ENCODE measurements at places on chromosomes 4 and X.
A peak's percentile ranks its signal among the peaks of the same experiment; 100 is the strongest.

DNA sequence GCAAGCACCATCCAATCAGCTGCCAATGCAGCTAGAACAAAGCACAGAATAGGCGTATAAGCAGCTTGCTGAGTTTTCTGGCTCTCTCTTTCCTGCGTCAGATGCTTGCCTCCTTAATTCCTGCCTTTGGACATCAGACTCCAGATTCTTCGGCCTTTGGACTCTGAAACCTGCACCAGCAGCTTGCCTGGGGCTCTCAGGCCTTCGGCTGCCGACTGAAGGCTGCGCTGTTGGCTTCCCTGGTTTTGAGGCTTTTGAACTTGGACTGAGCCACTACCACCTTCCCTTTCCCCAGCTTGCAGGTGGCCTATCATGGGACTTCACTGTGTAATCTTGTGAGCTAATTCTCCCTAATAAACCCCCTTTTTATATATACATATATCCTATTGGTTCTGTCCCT is 6.1 kb downstream of the TMEM192 start:
- DNase-seq = no peak

DNA sequence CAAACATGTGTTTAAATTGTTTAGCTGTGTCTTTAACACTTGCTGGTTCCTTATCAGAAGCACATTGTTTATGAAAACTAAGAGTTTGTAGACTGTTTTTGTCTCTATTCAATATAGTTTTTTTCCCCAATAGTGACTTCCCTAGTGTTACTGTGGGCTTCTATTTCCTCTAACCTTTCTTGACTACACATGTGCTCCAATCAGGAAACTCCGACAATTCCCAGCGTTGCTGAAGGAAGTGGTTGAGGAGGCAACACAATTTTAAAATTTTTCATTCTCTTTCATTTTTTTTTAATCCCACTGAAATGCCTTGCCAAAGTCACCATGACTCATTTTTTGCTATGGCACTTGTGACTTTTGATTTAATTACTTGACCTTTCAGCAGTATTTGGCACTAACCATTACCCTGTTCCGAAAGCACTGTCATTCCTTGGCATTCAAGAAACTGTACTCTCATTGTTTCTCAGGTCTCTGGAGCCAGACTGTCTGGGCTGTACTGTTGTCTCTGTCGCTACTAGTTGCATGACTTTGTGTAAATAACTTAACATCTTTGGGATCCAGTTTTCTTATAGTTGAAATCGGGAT is 67.6 kb upstream of the FREM3 start:
- DNase-seq = no peak

DNA sequence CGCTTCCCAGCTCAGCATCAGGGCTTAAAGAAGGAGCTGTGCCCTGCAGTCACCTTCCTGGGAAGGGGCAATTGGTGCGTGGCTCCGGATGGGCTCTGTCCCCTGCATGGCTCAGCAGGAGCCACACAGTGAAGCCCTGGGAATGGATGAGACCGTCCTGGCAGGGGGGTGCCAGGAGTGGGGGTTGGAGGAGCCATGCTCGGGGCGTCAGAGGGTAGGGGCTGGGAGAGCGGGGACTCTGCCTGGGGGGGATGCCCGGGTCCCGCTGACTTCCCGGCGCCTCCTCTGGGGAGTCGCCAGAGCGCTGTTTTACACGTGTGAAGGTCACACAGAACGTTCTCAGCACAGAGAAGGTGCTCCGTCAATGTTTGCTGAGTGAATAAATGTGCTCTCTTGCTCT is 184.1 kb downstream of the AFAP1 start:
- DNase-seq = no peak

DNA sequence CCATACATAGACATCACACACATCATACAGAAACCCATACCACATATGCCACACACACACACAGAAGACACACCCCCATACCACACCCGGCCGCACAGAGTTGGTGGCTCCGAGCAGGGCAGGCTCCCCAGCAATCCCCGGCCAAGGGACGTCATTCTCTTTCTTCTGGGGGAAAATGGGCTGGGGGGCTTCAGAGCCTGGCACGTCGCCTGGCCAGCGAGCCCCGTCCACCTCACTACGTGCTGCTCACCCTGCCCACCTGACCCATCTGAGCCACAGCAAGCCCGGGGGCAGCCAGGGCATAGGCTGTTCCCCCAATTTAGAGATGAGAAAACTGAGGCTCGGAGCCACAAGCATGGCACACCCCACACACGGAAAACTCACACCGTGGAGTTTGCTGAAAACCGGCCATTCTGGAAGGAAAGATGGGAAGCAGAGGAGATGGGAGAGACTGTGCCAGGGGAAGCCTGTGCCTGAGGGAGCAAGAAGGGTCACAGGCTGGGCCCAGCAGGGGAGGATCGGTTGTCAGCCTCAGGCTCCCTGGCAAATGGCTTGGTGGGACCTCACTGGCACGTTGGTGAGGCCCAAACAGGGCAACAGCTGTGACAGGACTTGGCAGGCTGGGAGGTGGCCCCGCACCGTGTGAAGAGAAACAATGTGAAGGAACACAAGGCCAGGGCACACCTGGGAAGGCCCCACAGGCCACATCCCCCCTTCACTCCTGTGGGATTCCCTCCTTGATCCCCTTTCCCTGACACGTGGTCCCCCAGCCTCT is 73.2 kb downstream of the JAKMIP1 start:
- no peak for DNase-seq

GRCh38 chr4:184424993-184425758 is 49.2 kb downstream of the IRF2 start:
- no peak for DNase-seq

DNA sequence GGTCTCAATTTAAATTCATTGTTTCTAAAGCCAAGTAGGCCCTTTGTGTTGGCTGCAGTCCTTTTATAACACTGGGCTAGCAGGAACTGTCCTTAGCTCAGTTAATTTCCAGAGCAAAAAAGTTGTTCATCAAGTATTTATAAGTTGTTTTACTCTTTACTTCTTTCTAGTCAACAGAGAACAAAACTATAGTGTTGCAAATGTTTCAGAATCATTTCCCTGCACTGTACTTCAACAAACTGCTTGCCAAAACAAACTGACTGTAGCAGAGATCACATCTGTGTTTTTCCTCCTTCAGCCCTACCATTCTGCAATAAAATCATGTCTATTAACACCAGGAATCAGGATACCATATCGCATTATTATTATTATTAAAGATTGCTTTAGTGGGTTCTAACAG is 168.5 kb upstream of the SH3RF1 start:
- no peak for DNase-seq

GRCh38 chr4:8772499-8773123 is 99.0 kb downstream of the HMX1 start:
- DNase-seq = no peak

GRCh38 chr4:107974523-107974922 is 15.2 kb upstream of the HADH start:
- no peak for DNase-seq

DNA sequence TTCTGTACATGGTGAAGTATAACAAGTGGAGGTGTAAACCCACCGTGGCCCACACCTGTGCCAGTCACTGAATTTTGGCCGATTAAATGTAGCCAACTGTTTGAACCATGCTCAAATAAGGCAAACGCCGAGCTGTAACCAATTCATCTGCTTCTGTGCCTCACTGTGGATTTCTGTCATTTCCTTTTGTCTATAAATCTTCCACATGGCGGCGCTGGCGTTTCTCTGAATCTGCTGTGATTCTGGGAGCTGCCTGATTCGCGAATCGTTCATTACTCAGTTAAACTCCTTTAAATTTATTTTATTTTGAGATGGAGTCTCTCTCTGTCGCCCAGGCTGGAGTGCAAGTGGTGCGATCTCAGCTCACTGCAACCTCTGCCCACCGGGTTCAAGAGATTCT is 19.2 kb downstream of the SUPT20HL2 start:
- peak; percentile 61 for DNase-seq

DNA sequence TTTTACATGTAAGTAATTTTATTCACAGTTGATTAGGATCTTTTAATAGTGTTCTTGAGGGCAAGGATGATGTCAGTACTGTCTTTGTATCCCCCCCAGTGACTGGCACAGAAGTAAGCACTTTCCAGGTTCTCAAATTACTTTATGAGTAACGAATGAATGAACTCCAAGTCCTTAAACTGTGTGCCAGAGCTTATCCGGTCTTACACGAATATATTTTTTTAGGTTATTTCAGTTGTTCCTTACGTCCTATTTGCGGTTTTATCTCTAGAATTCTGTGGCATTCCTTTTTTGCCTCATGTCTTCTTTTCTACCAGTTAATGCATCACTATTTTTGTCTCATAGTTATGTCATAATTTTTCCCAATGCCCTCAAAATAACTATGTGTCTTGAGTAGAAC is 106.9 kb upstream of the MID1IP1 start:
- no peak for DNase-seq

DNA sequence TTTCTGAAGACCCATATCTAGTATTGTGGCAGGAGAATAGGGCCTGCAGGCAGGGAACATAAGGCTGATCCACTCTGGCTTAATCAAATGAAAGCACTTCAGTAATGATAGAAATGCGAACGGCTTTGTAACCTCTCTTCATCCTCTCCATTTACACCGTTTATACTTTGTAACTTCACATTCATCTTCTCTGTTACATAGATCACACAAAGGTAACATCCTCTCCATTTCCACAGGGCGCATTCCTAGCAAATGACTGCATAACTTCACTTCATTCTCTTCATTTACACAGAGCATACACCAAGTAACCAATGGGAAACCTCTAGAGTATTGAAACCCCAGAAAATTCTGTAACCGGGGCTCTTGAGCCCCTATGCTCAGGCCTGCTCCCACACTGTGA is 65.5 kb upstream of the SLC34A2 start:
- DNase-seq = no peak

GRCh38 chr4:37725718-37726117 is 39.5 kb upstream of the RELL1 start:
- DNase-seq = no peak

DNA sequence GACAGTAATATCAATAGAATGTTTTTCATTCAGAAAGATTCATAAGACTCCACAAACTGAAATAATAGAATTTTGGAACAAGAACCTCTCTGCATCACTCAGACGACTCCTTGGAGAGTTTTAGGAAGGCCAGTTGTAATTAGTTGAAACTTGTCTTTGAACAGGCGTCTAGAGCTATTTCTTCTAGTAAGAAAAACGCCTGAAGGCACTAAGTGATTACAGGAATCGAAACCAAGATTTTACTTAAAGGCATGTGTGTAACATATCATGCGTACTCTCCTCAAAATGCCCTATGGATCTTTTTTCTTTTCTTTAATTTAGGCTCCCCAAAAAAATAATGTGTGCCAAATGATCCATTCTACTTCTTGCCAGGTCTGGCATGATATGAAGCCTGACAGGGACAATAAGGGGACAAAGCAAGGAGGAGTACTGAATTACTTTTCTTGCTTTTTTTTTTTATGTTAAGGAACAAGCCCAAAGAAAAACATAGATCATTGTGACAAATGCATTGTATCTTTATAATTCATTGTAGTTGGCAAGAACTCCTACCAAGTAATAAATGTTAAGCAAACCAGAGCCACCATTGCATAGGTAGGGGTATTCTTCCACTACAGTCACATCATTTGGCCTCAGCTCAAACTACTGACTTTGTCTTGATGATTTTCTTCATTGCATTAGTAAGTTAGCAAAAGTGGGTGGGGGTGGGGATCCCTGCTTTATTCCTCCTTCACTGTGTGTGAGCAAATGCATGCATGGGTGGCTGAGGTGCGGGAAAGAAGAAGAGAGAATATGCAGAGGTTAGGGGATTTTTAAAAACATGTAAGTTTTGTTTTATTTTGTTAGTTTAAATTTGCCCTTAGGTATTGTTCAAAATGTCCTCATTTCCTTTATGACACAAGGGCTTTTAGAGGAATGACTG is 79.9 kb upstream of the ATOH1 start:
- no peak for DNase-seq

- DNase-seq = no peak
Measured at GRCh38 chrX:45261005-45261404, 60.3 kb upstream of the DIPK2B start.

- DNase-seq = no peak
Measured at GRCh38 chr4:156347412-156348075, 393.9 kb upstream of the CTSO start.

DNA sequence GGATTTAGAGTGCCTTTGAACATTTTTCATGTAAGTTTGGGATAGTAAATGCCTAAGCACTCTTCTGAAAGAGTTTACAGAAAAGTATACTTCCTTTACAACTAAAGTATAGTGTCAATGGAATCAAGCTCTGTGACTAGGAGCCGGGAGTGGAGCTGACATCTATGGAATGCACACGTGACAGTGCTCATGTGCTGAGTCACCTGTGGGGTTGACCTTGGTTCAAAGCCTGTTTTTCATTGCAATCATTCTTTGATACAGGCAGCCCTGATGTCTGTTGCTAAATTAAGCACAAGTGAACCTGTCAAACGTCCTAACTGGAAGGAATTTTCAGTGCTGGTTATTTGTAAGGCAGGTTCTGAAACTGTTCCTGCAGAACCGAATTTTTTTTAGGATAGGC is 82.5 kb downstream of the GPAT3 start:
- DNase-seq = no peak

DNA sequence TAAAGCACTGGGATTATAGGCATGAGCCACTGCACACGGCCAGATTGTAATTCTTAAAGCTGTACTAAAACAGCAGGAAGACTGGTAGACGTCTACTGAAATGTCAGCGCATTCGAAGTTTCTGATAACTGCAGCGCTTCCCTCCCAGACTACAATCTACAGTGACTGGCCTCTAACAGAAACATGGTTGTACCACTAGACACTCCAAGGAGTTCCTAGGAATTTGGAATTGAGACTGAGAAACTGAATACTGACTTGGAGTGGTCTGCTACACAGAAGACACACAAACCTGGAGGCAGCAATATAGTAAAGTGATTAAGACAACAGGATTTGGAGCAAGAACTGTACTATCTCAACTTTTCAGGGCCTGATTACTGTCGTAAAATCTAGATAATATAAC is 937 bp downstream of the HELQ start:
- DNase-seq = peak; percentile 53
